DMS53 (cell line): ENCODE measurements at places on chromosomes 7 and 10.

DNA sequence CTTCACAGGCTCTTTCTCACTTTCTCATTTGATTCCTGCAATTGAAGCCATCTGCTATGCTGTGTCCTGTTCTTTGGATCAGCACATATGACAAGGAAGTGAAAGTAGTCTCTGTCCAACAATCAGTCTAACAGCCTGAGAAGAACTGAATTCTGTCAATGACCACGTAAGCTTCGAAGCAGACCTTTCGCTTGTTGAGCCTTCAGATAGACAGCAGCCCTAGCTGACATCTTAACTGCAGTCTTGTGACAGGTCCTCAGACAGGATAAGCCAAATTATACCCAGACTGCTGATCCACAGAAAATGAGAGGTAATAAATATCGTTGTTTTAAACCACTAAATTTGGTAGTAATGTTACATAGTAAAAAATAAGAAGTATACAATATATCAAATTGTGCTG is 691.0 kb upstream of the LRRTM3 start:
- DNase-seq, result no peak

GRCh38 chr10:103727546-103727963 is 127.8 kb downstream of the SH3PXD2A start:
- DNase-seq, result no peak

GRCh38 chr10:95237376-95238170 is 43.5 kb downstream of the ACSM6 start:
- no peak for DNase-seq

DNA sequence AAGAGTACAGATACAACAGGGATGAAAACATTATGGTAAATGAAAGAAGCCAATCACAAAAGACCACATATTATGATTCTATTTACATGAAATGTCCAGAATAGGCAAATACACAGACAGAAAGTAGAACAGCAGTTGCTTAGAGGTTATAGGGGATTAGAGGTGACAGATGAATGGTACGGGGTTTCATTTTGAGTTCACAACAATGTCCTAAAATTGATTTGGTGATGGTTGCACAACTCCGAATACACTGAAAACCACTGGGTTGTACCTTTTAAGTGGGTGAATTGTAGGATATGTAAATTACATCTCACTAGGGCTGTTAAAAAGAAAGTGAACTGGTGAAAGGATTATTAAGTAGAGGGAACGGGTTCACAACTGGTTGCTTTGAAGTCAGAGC is 76.3 kb upstream of the MRLN start:
- DNase-seq, result no peak

GRCh38 chr10:103166523-103166922 is 26.5 kb downstream of the NT5C2 start:
- no peak for DNase-seq

DNA sequence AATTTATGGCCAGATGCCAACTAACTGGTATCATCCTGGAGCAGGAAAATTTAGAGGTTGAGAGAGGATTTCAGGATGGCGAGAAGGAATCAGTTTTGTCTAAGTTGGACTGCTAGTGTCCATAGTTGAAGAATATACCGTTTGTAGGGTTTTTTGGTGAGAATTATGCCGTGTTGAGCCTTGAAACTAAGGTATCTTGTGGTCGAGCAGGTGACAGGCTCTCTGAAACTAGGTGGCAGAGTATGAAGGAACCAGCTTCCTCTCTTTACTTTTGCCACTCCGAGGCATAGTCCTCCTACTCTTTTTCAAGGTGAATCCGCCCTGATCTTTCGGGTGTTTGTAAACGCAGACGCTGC is 9.7 kb downstream of the MDFIC start:
- DNase-seq, result no peak

DNA sequence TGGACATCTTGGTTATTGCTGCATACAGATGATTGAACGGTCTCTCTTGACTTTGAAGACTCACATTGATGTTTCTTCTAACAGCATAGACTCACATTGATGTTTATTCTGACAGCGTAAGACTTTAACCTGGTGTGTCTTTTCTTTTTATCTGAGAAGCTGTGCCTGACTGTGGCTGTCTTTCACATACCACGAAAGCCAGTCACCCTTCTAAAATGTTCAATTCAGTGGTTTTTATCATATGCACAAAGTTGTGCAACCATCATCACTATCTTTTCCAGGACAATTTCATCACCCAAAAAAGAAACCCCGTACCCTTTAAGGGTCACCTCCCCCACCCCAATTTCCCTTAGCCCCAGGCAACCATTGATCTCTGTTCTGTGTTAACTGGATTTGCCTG is 24.7 kb downstream of the CELF2 start:
- DNase-seq, result no peak

GRCh38 chr7:24898691-24899090 is 81.3 kb downstream of the OSBPL3 start:
- no peak for DNase-seq

DNA sequence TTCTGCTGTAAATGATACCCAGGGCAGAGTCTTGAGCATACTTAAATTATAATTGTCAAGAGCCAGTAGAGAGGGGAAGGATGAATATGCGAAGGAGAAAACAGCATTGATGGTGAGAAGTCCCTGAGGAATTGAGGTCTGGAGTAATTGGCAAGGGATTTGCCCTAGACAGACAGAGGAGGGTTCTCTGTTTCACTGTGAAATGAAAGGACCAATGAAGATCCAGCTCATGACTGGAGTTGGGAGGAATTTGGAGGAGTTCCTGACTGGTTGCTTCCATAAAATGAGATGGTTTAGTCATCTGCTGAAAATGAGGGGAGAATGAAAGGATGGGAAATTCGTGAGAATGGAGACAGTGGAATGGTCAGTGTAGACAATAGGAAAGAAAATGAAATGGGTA is 6.8 kb downstream of the PRPF18 start:
- no peak for DNase-seq

- peak; percentile 29 for DNase-seq
These were observed 43.7 kb upstream of the SLIT1 start for GRCh38 chr10:97229322-97230015.

GRCh38 chr10:17335065-17335464 is 107.0 kb downstream of the VIM start:
- no peak for DNase-seq

DNA sequence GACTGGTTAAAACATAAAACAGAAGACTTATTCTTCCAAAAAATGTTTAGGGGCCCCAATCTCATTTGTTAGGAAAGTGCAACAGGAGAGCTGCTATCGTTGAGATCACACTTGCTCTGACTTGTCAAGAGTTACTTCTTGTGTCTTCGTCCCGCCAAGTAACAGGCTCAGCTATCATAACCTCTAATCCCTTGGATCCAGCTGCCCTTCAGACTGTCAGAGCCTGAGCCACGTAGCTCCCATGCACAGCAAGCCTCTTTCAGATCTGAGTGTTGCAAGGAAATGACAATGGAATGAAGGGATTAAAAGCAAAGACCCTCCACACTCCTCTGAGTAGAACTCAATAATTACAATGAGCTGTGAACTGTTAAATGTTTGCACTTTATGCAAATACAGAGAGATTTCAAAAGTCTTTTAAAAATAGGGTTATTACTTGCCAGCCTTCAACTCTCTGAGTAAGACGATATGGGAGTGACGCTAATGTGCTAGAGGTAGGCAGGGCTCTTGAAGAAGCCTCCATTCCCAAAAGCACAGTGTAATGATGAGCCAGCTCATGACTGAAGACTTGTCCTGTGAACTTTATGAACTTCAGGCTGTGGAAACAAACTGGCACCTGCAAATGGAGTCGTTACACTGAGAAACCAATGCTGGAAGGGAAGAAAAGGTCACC is 28.4 kb upstream of the CDK13 start:
- no peak for DNase-seq

DNA sequence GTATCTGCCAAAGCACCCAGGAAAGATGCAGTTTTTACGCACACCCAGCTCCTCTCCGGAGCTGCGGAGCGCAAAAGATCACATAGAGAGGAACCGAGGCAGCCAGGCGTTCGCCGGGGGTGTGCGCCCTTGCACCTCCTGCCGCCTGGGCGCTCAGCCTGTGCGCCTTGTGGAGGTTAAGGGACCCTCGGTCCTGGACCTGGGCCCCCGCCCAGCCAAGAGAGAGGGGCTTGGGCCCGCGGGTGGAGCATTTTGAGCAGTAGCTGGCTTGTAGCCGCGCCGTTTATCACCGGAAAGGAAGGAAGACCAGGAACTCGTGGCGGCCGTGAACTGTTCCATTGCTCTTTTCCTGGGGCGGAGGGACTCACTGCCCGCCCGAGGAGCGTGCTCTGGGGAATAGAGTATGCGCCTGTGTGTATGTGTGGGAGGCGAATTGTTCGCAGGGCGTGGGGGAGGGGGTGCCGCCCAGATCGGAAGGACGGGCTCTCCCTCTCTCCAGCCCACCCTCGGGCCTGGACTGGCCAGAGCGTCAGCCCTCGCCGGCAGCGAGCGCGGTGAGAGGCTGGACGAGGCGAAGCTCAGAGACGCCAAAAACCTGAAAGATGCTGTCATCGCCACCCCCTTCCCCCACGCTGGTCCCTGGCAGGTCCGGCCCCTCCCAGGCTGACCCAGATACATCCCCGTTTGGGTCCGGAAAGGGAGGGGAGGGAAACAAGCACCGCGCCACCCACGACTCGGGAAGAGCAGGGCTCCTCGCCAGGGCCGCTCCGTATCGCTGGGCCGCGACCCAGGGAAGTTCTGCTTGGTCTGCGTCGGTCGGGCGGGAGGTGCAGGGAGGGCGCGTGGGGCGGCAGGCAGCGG is 1.2 kb upstream of the WNT2 start:
- DNase-seq, result peak; percentile 77

GRCh38 chr10:92657024-92657423 is 32.7 kb upstream of the HHEX start:
- no peak for DNase-seq

DNA sequence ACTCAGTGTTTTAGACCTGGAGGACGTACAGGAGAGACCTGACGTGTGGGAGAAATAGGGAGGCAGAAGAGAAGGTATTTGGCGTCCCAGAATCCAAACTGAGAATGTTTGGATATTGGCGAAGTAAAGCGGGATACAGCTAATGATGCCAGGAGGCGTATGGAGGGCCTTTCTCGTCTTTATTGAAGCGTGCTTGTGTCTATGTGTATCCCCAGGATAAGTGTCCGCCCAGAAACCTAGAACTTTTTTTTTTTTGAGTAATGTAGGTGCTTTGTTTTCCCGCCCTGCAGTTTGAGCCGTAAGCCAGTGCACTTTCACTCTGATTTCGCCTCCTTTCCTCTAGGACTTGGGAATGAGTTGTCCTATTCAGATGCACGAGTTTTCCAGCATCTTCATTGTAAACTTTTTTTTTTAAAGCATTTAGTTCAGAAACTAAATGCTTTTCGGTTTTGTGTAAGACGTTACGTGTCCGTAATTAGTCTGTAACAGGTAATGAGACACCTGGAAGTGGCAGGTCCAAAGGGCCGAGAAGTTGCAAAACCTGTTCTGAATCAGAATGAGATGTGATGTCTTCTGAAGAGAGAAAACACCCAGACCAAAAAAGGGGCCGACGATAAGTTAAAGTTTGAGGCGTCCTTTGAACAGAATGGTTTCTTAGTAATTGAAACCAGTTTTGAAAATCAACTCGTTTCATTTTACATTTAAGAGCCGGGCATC is 746 bp downstream of the ARL5B start:
- DNase-seq, result peak; percentile 90

DNA sequence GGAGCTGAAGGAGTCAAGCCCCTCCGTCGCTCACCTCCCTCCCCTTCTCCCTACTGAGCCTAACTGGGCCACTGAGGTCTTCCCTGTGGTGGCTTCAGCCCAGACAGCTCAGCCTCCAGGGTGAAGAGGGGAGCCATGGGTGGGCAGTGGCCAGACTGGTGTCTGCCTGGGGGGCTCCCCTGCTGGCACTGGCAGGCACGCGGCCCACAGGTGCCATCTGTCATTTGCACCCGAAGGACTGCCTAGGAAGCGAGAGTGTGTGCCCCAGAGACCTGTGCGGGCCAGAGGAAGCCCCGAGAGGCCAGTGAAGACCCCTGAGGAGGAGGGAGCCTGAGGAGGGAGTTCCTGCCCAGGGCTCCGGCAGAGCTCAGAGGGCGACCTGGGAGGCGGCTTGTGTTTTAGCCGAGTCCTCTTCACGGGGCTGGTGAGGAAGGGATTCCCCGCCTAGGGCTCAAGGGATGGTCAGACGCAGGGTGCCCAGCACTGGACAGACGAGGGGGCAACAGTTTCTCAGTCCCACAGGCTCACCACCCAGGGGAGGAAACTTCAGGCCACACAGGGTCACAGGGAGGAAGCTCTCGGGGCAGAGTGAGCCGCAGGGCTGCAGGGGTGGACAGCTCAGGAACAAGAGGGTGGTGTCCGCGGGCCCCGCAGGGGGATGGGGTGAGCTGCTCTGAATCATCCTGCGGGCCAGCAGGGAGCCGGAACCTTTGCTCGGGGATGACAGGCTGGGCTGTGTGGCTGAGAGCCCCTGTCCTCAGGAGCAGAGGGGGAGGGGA is 76.2 kb upstream of the PPP2R2D start:
- DNase-seq, result no peak

DNA sequence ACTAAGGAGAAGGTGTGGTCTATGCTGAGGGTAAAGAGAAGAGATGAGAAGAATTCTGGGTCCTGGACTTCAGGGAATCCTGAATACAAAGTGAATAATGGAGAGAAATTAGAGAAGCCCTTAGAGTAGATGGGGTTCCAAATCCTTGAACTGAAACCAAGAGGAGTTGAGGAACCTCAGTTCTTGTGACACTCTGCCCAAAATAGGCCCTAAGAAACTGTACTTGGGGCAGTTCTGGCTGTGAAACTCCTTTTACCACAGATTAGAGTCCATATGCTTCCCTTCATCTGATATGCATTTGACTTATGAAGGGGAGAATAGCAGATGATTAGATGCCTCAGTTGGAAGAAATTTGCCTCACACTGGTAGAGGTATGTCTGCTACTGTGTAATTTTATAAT is 19.0 kb downstream of the TES start:
- no peak for DNase-seq

DNA sequence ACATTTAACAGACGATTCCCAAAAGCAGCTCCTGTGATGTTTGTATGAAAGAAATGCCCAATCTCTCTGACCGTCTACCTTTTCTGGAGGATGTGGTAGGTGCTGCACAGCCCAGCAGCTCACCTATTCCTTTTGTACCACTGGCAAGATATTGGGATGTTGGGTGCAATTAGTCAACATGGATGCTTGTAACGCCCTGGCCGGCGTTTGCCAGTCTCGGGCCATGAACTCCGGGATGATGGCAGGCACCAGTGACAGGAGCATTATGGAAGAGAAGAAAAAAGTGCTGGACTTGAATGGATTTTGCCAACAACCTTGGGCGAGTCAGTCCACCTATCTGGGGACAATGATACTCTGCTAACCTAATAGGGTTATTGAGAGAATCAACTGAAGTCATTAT is 69.0 kb upstream of the ZNF438 start:
- no peak for DNase-seq

GRCh38 chr7:1819259-1819841 is 149.3 kb downstream of the ELFN1 start:
- no peak for DNase-seq

GRCh38 chr7:30697719-30698460 is 15.6 kb upstream of the CRHR2 start:
- no peak for DNase-seq

DNA sequence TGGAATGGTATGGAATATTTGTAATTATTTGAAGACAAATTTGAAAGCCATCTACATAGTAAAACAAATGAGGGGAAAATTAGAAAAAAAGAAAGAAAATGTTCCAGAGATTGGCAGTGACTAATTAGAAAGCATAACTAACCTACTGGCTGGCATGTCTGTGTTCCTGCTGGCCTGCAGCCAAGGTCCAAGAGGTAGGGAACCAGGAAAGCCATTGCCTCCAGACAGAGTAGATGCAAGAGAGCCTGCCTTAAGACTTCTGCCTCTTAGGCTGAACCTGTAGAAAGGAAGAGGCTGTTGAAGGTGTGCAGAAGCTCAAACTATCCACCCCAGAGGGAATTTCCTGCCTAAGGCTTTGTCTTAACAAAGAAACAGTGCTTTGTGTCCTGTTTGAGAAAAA is 982.0 kb downstream of the SORCS1 start:
- no peak for DNase-seq

- DNase-seq, result no peak
These were observed 2.4 kb downstream of the IPMK start for GRCh38 chr10:58265249-58265648.
